ENCODE measurements at places on chromosomes 7 and 10.

- H3K36me3 ChIP-seq, result no peaks in the 10 kb centered on the region
- H3K27ac ChIP-seq, result no peak overlapping the region
- no peaks in the 10 kb centered on the region for H3K27me3 ChIP-seq
Measured at GRCh38 chr10:23754179-23754578, 315.3 kb downstream of the OTUD1 start.

DNA sequence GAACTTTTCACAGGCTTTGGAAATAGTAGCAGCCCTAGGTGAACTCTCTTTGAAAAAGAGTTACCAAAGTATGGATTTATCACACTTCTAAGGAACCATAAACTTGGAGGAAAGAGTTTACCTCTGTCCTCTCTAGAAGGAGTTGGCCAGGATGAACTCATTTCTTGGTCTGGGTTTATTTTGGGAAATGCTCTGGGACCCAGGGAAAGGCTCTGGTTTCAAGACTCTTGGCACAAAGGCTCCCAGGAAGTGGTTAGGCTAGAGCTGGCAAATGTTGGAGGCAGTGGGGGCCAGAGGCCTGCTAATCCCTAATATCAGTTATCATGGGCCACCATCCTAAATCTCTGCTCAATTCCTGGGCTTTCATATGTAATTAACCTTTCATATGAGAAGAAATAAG is 36.3 kb upstream of the CDK6 start:
- DNase-seq, result no peak
- no peaks in the 10 kb centered on the region for H3K27me3 ChIP-seq
- no peaks in the 10 kb centered on the region for H3K36me3 ChIP-seq
- H3K4me3 ChIP-seq, result no peak overlapping the region
- no peaks in the 10 kb centered on the region for H3K4me1 ChIP-seq

DNA sequence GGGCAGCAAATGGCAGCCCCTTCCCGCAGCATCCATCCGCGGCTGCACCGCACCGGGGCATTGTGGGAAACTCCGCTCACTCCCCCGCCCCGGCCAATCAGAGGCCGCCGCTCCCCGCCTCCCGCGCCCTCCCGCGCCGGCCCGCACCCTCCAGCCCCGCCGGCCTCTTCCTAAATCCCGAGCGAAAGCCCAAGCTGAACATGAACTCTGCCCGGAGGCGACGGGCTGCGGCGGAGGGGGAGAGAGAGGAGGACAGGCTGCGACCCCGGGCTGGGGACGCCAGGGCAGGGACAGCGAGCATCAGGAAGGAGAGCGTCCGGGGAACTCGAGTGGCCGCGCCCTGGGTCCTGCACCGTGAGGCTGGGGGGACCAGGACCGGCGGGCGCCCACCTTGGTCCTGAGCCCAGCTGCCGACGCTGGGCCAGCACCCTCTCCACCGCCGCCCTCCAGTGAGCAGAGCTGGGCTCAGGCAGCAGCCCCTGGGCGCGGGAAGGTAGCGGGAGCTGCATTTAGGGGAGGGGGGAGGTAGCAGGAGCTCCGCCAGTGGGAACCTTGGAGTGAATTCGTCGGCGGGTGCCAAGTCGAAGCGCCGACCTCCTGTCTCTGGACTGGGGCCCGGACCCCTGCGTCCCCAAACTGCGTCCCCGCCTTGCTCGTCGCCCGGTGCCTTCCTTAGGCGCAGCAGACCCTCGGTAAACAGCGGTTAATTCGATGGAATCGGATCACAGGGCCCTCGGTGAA is at the start of gene DGKI:
TSS of gene DGKI (minus strand) at position 148 of the 741 bp plus-strand sequence.
- H3K27me3 ChIP-seq, result peaks cover 11% of the 10 kb centered on the region
- H3K36me3 ChIP-seq, result no peaks in the 10 kb centered on the region
- DNase-seq, result no peak
- no peak within 1 kb of the TSS for H3K27ac ChIP-seq
- H3K4me1 ChIP-seq, result peaks cover 18% of the 10 kb centered on the region

- no peaks in the 10 kb centered on the region for H3K4me1 ChIP-seq
- no peak overlapping the region for H3K27ac ChIP-seq
- no peak overlapping the region for H3K4me3 ChIP-seq
Measured at GRCh38 chr10:98694883-98695282, 248.1 kb upstream of the HPS1 start.

DNA sequence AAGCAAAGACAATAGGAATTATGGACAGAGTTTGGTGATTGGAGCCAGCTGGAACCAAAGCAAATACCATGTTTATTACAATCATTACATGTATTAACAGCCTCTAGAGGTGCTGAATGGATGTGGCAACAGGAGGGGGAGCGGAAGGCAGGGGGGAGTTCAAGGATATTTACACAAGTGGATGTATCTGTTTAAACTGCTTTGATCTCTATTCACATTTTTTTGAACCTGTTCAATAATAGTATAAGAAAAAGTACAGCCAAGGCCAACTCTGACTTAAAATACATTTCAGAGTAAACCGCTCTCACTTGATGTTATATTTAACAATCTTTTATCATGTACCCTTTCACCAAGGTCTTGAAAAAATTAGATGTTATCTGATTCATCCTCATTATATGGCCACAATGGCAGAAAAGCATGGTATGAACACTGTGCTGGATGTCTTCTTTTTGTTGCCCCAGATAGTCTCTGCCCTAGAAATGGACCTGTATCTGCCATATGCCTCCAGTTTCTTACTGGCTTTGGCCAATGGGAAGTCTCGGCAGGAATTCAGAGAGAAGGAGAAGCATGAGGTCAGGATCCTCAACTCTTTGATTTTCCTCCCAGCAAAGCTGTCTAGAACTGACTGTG is 88.2 kb upstream of the FAM133B start:
- peaks cover 25% of the 10 kb centered on the region for H3K4me1 ChIP-seq
- H3K36me3 ChIP-seq, result no peaks in the 10 kb centered on the region
- DNase-seq, result peak; percentile 42
- no peak overlapping the region for H3K27ac ChIP-seq
- no peak overlapping the region for H3K4me3 ChIP-seq

DNA sequence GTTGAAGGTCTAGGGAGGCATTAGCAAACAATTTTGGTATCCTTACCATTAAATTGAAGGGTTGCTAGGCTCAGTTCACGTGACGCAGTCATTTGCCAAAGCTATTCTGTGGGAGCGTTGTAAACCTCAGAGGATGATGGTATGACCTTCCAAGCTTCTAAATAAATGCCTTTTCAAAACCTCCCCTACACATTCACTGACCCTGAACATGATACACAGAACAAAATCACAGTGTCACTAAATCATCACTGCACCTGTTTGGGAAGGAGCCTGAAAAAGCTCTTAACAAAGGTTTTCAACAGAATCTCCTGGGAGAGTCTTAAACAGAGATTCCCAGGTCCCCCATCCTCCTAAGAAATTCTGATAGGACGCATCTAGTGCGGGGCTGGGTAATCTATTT is 13.2 kb upstream of the CCDC172 start:
- no peaks in the 10 kb centered on the region for H3K36me3 ChIP-seq
- H3K4me1 ChIP-seq, result no peaks in the 10 kb centered on the region
- no peak overlapping the region for H3K4me3 ChIP-seq
- no peak for DNase-seq
- no peak overlapping the region for H3K27ac ChIP-seq

DNA sequence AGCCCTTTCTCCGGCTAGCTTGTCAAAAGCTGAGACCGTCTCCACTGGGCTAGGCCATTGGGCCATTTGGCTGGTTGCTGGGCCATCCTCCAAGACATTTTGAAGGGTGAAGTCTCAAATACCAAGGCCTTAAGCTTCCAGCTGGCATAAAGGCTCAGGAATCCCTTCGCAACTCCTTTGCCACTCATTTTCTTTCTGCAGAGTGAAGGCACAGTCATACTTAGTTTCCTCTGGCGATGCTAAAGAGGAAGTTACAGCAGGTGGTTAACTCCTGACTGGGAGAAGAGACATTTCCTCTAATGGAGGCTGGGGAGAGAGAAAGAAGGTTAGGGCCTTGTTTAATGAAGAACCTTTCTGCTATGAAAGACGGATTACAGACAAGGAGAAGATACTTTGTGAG is 4.8 kb upstream of the REPIN1 start:
- peaks cover 17% of the 10 kb centered on the region for H3K4me1 ChIP-seq
- H3K36me3 ChIP-seq, result no peaks in the 10 kb centered on the region
- no peak overlapping the region for H3K27ac ChIP-seq
- no peak for DNase-seq
- H3K27me3 ChIP-seq, result no peaks in the 10 kb centered on the region

- peak overlapping the region; percentile 73 for H3K27ac ChIP-seq
- H3K4me1 ChIP-seq, result peaks cover 49% of the 10 kb centered on the region
- H3K27me3 ChIP-seq, result no peaks in the 10 kb centered on the region
- H3K4me3 ChIP-seq, result peak overlapping the region; percentile 86
- no peaks in the 10 kb centered on the region for H3K36me3 ChIP-seq
- peak; percentile 18 for DNase-seq
Measured at GRCh38 chr7:100693312-100694097, 545 bp downstream of the GIGYF1 start.

GRCh38 chr10:113518816-113519591 is 33.8 kb upstream of the HABP2 start:
- H3K27me3 ChIP-seq, result no peaks in the 10 kb centered on the region
- no peak overlapping the region for H3K27ac ChIP-seq
- no peak for DNase-seq
- H3K4me3 ChIP-seq, result no peak overlapping the region
- H3K36me3 ChIP-seq, result no peaks in the 10 kb centered on the region

GRCh38 chr7:23759671-23760391 is 49.8 kb downstream of the STK31 start:
- no peaks in the 10 kb centered on the region for H3K36me3 ChIP-seq
- H3K4me3 ChIP-seq, result no peak overlapping the region

GRCh38 chr7:72058579-72058978 is 353.6 kb downstream of the CALN1 start:
- no peak for DNase-seq
- H3K4me1 ChIP-seq, result no peaks in the 10 kb centered on the region
- H3K36me3 ChIP-seq, result no peaks in the 10 kb centered on the region
- H3K4me3 ChIP-seq, result no peak overlapping the region
- no peak overlapping the region for H3K27ac ChIP-seq
- no peaks in the 10 kb centered on the region for H3K27me3 ChIP-seq

GRCh38 chr7:106225856-106226255 is 58.9 kb downstream of the NAMPT start:
- DNase-seq, result no peak
- H3K27me3 ChIP-seq, result no peaks in the 10 kb centered on the region
- H3K27ac ChIP-seq, result no peak overlapping the region
- no peaks in the 10 kb centered on the region for H3K36me3 ChIP-seq
- H3K4me1 ChIP-seq, result no peaks in the 10 kb centered on the region

- no peaks in the 10 kb centered on the region for H3K27me3 ChIP-seq
- H3K4me1 ChIP-seq, result no peaks in the 10 kb centered on the region
- no peak for DNase-seq
- no peaks in the 10 kb centered on the region for H3K36me3 ChIP-seq
- H3K27ac ChIP-seq, result no peak overlapping the region
- no peak overlapping the region for H3K4me3 ChIP-seq
Measured at GRCh38 chr10:6247041-6247712, 44.4 kb downstream of the PFKFB3 start.

DNA sequence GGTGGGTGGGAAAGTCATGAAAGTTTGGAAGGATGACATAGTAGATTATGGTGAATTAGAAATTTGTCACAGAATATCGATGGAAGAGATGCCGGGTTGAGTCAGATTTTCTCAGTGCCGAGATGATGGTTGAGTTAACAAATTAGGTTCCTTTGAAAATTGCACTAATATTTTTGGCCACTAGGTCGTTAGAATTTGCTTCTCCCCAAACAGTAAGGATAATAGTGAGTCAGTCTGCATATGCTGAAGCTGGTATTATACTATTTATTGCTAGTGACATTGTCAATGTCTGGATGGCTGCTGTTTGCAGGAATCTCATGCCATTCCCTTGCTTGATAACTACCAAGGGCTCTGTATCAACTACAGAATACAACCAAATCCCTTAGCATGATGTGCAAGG is 37.7 kb upstream of the MINDY3 start:
- H3K27me3 ChIP-seq, result no peaks in the 10 kb centered on the region
- no peak overlapping the region for H3K4me3 ChIP-seq
- no peaks in the 10 kb centered on the region for H3K36me3 ChIP-seq
- DNase-seq, result no peak
- no peaks in the 10 kb centered on the region for H3K4me1 ChIP-seq
- H3K27ac ChIP-seq, result no peak overlapping the region

Measured in body of pancreas (tissue), 4 donors.